Skin of body (tissue), 3 donors: ENCODE measurements at places on chromosomes 12 and 14. TPM values are rescaled to one million over a fixed set of nuclear protein-coding genes. Genes with fewer than 3 reads are reported as not detected.

Gene JAG2
- total RNA-seq, result 27.0 TPM

Gene TMEM132D
- 0.20 TPM for total RNA-seq

Gene BAZ1A
- 64.5 TPM for total RNA-seq

Gene BCL7A
- total RNA-seq, result 12.9 TPM

Gene TSHR
- 2.9 TPM for total RNA-seq

Gene AHSA1
- total RNA-seq, result 63.4 TPM

Gene APOF
- total RNA-seq, result not detected

Gene GDF3
- not detected for total RNA-seq

Gene CIROP
- not detected for total RNA-seq

Gene BICD1
- total RNA-seq, result 12.8 TPM

Gene RDH5
- 11.7 TPM for total RNA-seq

Gene USP44
- total RNA-seq, result 0.99 TPM

Gene IL26
- not detected for total RNA-seq

Gene RIN3
- total RNA-seq, result 8.2 TPM

Gene RNASE7
- 0.79 TPM for total RNA-seq

Gene KRT77
- total RNA-seq, result 110 TPM

Gene DCAF5
- total RNA-seq, result 24.8 TPM

Gene KRT71
- total RNA-seq, result 454 TPM

Gene E2F7
- total RNA-seq, result 2.9 TPM

Gene TGFB3
- total RNA-seq, result 45.2 TPM

Gene SIX1
- 4.6 TPM for total RNA-seq

Gene A2ML1
- 46.5 TPM for total RNA-seq

Gene ZDHHC22
- under 0.01 TPM for total RNA-seq

Gene FAIM2
- total RNA-seq, result 0.99 TPM

Gene FBXO34
- 29.7 TPM for total RNA-seq

Gene PRPF39
- 67.8 TPM for total RNA-seq

Gene GARIN6
- not detected for total RNA-seq

Gene LHX5
- not detected for total RNA-seq

Gene KRT79
- total RNA-seq, result 68.7 TPM

Gene NGB
- total RNA-seq, result not detected

Gene TESPA1
- 0.30 TPM for total RNA-seq

Gene BBOF1
- total RNA-seq, result 11.2 TPM

Gene PCK2
- total RNA-seq, result 7.2 TPM

Gene NXPH4
- total RNA-seq, result 6.6 TPM

Gene ZNF385A
- total RNA-seq, result 10.5 TPM

Gene CACNA1C
- total RNA-seq, result 4.3 TPM

Gene RGS6
- 3.9 TPM for total RNA-seq

Gene LRFN5
- 11.8 TPM for total RNA-seq

Gene CATSPERB
- total RNA-seq, result 0.89 TPM

Gene ACTR6
- 25.0 TPM for total RNA-seq

Gene CD163L1
- 12.7 TPM for total RNA-seq

Gene AQP5
- total RNA-seq, result 5.7 TPM

Gene TAS2R20
- total RNA-seq, result 10.4 TPM

Gene VWF
- total RNA-seq, result 51.8 TPM

Gene RPS26
- 200 TPM for total RNA-seq

Gene OVCH1
- total RNA-seq, result 0.30 TPM
